ENCODE measurements at places on chromosomes 1 and 21.

DNA sequence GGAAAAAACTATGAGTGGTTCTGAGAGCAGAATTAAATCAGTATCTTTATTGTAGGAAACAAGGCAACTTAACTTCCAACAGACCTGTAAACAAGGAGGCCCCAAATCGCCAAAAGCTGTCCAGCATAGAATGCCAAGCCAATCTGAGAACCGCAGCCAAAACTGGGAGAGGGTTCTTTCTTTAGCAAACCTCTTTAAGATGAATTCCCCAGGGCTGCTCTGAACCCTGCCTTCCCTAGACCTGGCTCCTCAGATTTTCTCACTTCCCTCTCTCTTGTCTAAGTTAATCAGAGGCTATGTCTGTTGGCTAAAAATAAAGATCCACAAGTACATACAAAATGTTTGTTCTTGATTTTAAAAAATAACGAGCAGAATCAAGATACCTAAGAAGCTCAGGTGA is 141.4 kb downstream of the SMYD3 start:
- H3K27me3 ChIP-seq = no peaks in the 10 kb centered on the region
- peaks cover 2% of the 10 kb centered on the region for H3K36me3 ChIP-seq
- peaks cover 11% of the 10 kb centered on the region for H3K4me1 ChIP-seq
- DNase-seq = no peak

DNA sequence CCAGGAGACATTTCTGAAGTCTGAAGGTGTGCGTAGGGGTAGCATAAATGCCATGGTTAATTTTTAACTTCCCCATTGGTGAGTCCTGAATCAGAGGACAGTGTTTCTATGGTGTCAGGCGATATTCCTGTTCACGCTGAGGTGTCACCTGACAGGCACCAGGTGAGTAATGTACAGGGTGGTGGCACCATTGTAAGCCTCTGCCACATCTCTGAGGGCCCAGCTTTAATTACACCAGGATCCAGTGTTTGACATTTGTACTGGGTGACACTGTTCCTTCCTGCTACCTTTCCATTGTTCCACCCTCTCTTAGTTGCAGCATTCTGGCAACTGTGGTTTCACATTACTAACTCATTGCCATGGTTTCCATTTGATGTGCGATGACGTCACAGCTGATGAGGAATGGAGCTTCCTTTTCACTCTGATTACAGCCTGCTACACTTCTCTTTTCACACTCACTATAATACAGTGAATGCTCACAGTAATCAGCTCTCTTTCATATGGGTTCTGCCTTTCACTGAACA is 40.6 kb upstream of the MARK1 start:
- no peak overlapping the region for H3K27ac ChIP-seq
- peaks cover 3% of the 10 kb centered on the region for H3K27me3 ChIP-seq
- no peaks in the 10 kb centered on the region for H3K4me1 ChIP-seq

- DNase-seq = peak; percentile 78
- no peak overlapping the region for H3K27ac ChIP-seq
- peaks cover 9% of the 10 kb centered on the region for H3K4me1 ChIP-seq
Observed at GRCh38 chr1:1080951-1081310, 6.8 kb upstream of the RNF223 start.

- DNase-seq = no peak
- H3K4me1 ChIP-seq = peaks cover 3% of the 10 kb centered on the region
- H3K27me3 ChIP-seq = peaks cover 25% of the 10 kb centered on the region
- H3K27ac ChIP-seq = no peak overlapping the region
- H3K4me3 ChIP-seq = no peak overlapping the region
Observed at GRCh38 chr1:26364956-26365355, 7.6 kb downstream of the ZNF683 start.

GRCh38 chr21:35036465-35037383 is 12.4 kb downstream of the RUNX1 start:
- no peaks in the 10 kb centered on the region for H3K36me3 ChIP-seq
- no peak for DNase-seq
- no peaks in the 10 kb centered on the region for H3K27me3 ChIP-seq
- H3K4me3 ChIP-seq = no peak overlapping the region

GRCh38 chr1:197961933-197962332 is 44.8 kb downstream of the LHX9 start:
- no peaks in the 10 kb centered on the region for H3K36me3 ChIP-seq
- H3K4me1 ChIP-seq = no peaks in the 10 kb centered on the region
- DNase-seq = no peak
- H3K27me3 ChIP-seq = peaks cover 7% of the 10 kb centered on the region
- no peak overlapping the region for H3K4me3 ChIP-seq

DNA sequence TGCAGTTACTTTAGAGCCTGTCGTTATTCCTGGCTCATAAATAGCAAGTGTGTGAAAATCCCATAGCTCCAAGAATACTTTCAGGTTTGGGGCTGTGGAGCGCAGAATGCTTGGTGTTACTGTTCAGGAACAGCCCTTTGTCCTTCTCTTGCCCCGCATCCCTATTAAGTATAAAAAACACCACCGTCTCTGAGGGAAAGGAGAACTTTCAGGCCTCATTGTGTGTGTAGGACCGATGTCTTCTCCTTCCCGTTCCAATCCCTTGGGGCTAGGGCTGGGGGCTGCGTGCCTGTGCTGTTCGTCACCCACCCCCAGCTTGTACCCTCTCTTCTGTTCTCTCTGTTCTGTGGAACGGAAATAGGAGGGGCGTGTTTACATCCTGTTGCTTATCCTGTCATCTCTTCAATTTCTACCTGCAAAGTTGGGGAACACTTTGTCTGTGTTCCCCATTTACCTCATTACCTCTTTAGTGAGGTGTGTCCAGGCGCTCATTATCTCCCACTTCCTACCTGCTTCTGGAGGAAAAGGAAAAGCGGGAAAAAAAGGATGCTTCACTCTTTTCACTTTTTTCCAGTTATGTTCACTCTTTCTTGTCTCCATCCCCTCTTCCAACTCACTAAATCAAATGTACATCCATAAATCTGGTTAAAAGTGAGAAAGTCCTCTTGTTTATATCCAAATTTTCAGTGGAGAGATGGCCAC is 788 bp upstream of the TXNIP start:
- H3K4me3 ChIP-seq = peak overlapping the region; percentile 94
- H3K27me3 ChIP-seq = no peaks in the 10 kb centered on the region
- peaks cover 35% of the 10 kb centered on the region for H3K36me3 ChIP-seq
- H3K4me1 ChIP-seq = peaks cover 48% of the 10 kb centered on the region

GRCh38 chr21:30240661-30241060 is 24.8 kb upstream of the CLDN8 start:
- H3K4me1 ChIP-seq = peaks cover 1% of the 10 kb centered on the region
- DNase-seq = no peak
- no peaks in the 10 kb centered on the region for H3K36me3 ChIP-seq

DNA sequence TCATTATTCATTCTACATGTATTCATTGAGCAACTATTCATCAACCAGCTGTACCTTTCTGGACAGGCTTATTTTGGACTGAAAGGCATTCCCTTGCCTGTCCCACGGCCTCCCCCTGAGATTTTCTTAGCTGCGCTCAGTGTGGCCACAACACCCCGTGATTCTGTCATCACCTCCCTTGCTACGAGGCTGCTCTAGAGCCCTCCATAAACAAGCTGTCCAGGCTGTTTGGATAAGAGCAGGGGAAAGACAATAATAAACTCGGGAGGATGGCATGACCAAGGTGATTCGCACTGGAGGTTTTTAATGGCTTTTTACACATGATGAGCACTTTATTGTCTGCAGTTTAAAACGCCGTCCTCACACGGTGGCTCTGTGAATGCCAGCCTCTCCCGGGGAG is 139.7 kb downstream of the ROR1 start:
- no peak for DNase-seq
- no peak overlapping the region for H3K27ac ChIP-seq
- H3K4me3 ChIP-seq = no peak overlapping the region
- H3K4me1 ChIP-seq = peaks cover 51% of the 10 kb centered on the region

DNA sequence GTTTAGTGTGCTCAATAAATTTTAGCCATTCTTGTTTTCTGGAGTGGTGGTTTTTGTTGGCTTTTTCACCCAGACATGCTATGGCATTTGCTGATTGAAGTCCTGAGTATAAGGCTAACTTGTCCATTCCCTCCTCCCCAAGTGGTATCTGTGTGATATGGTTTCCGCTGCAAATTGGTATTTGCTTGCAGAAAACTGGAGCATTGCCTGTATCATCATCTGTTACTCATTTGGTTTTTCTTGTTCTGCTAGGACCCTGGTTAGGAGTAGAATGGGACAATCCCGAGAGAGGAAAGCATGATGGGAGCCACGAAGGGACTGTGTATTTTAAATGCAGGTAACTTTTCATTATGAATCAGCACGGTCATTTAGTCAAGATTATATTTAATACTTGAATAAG is 34.0 kb downstream of the TBCE start:
- H3K27ac ChIP-seq = no peak overlapping the region
- no peak for DNase-seq
- no peak overlapping the region for H3K4me3 ChIP-seq
- no peaks in the 10 kb centered on the region for H3K27me3 ChIP-seq
- H3K36me3 ChIP-seq = peaks cover 3% of the 10 kb centered on the region
- peaks cover 22% of the 10 kb centered on the region for H3K4me1 ChIP-seq

GRCh38 chr1:153344718-153345025 is 4.0 kb downstream of the PGLYRP4 start:
- no peaks in the 10 kb centered on the region for H3K36me3 ChIP-seq
- no peak overlapping the region for H3K4me3 ChIP-seq
- H3K27me3 ChIP-seq = peaks cover 6% of the 10 kb centered on the region
- H3K27ac ChIP-seq = no peak overlapping the region
- H3K4me1 ChIP-seq = no peaks in the 10 kb centered on the region
- DNase-seq = peak; percentile 75

DNA sequence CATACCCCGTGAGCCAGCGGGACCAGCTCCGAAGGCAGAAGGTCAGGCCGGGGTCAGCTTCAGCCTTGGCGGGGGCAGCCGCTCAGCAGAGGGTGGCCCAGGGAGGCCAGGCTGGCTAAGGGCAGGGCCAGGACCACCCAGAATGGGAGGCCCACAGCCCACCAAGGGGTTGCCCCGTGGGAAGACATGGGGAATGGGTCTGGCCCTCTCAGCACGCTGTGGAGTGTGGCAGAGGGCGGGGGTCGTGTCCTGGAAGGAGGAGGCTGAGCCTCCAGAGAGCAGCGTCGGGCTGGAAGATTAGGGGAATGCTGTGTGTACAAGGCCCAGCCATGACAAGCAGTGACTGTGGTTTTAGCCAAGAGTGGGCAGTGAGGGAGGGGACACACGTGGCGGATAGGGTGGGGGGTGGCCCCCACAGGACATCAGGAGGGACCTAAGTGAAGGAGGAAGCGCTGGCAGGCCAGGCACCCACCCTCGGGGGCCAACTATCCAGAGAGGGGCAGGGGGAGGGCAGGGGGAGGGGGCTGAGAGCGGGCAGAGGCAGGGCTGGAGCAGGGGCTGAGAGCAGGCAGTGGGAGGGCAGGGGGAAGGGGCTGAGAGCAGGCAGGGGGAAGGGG is 43.9 kb upstream of the POFUT2 start:
- no peaks in the 10 kb centered on the region for H3K27me3 ChIP-seq
- H3K27ac ChIP-seq = peak overlapping the region; percentile 82
- H3K36me3 ChIP-seq = no peaks in the 10 kb centered on the region
- H3K4me3 ChIP-seq = no peak overlapping the region
- DNase-seq = no peak
- H3K4me1 ChIP-seq = peaks cover 68% of the 10 kb centered on the region

DNA sequence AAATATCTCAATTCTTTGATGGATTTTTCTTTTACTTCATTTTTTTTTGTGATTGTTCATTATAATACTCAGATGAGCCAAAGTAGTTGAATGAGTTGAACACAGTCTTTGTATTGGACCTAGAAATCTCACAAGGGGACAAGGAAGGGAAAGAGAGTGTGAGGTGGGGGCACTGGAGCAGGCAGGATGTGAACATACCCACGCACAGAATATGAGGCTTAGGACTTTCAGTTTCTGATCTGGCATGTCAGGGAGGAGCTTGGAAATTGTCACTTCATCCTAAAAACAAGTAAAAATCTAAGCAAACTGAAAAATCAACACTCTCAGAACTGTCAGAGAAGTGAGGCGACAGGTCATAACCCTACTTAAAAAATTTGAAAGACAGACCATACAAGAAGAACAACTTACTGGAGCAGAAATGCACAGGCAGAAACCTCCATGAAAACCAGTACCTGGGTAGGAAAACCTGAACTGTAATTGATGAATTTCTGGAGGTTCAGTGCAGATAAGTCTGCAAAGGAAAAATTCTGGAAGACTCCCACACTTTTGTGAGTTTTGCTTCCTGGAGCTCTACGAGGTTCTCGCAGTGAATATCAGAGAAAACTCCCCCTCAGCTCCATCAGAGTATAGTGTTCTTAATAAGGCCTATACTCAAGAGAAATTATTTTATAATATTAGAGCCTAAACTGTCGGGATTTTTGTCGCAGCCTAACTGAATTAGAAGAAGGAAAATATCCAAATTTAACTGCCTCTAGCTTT is 3.6 kb upstream of the PTGS2 start:
- DNase-seq = no peak
- H3K27ac ChIP-seq = no peak overlapping the region
- H3K4me3 ChIP-seq = no peak overlapping the region

- no peaks in the 10 kb centered on the region for H3K27me3 ChIP-seq
- H3K27ac ChIP-seq = no peak overlapping the region
- no peaks in the 10 kb centered on the region for H3K4me1 ChIP-seq
- no peak overlapping the region for H3K4me3 ChIP-seq
- no peaks in the 10 kb centered on the region for H3K36me3 ChIP-seq
Observed at GRCh38 chr21:26769613-26770188, 75.5 kb downstream of the ADAMTS1 start.

DNA sequence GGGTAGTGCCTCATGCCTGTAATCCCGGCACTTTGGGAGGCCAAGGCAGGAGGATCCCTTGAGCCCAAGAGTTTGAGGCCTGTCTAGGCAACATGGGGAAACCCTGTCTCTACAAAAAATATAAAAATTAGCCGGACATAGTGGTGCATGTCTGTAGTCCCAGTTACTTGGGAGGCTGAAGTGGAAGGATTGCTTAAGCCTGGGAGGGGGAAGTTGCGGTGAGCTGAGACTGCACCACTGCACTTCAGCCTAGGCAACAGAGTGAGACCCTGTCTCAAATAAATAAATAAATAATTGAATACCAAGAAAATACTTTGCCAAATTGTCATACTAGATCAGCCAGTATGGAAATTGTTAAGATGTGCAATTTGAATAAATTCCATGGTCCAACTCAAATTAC is 5.9 kb upstream of the RBBP5 start:
- DNase-seq = no peak
- H3K36me3 ChIP-seq = no peaks in the 10 kb centered on the region
- H3K4me1 ChIP-seq = peaks cover 6% of the 10 kb centered on the region
- no peak overlapping the region for H3K4me3 ChIP-seq
- H3K27me3 ChIP-seq = no peaks in the 10 kb centered on the region

DNA sequence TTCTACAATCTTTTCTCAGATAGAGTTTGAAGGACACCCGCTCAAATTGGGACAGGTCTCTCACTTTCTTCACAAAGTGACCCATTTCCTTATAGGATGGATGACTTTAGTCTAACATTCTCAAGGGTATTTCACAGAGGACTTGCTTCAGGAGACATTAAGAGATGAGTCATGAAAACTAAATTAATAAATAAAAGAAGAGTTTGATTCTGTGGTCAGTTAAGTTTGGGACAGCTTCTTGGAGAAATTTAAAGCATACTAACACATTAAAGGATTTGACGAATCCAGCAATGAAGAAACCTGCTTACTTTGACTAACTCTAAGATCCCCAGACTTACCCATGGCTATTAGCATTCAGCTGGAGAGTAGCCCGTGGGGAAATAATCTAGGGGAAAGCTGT is 95.6 kb upstream of the RAB3GAP2 start:
- H3K36me3 ChIP-seq = no peaks in the 10 kb centered on the region
- H3K4me1 ChIP-seq = peaks cover 25% of the 10 kb centered on the region
- DNase-seq = no peak
- H3K27me3 ChIP-seq = peaks cover 3% of the 10 kb centered on the region
- no peak overlapping the region for H3K27ac ChIP-seq
